Activated CD4-positive, alpha-beta T cell treated with anti-CD3 and anti-CD28 coated beads, Interleukin-2, amount 50 U/mL, for 16 hours (primary cell): ENCODE measurements at places on chromosomes 3 and 15.

- no peak for DNase-seq
Measured at GRCh38 chr3:47583320-47584075, 4.8 kb upstream of the CSPG5 start.

GRCh38 chr3:124886168-124887056, 753 bp downstream of the ITGB5 start:
- DNase-seq, result no peak

DNA sequence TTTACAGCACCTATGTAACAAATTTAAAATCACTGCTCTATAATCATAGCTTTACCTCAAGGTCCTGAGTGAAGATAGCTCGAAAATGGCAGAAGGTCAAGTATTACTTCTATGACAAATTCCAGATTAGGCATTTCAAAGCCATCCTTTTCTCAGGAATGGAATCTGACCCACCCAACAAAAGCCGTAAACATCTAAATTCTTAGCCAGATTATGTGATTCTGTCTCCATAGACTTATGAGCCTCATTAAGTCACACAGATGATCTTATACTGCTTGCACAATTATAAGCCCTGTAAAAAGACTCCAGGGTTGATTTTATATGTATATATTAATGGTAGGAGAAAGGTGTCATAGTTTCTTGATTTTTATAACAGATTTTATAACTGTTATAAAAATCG, 56.9 kb downstream of the CEP152 start:
- no peak for DNase-seq

DNA sequence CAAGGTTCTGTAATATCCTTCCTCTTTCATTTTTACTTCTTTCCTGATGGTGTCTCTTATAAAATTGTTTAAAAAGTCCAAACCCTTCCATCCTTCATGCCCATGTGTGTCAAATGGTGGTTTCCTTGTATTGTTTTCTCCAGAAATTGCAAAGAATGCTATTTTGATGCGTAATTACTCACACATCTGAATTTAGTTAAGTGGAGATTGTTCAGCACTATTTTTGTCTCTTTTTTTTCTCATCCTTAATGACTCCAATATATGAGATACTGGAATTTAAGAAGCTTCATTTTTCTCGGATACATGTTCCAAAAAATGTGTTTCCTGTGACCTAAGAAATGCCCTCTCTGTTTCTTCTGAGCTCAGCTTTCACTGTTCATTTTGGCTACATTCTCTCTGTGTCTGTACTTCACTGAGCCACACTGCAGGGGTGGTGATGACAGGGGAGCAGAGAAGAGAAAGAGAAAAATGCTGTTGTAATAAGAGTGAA, 799.8 kb downstream of the DIPK2A start:
- DNase-seq, result no peak

- no peak for DNase-seq
Measured at GRCh38 chr3:147187687-147188086, 218.7 kb downstream of the ZIC4 start.
